ENCODE measurements at places on chromosomes 1 and 21.

DNA sequence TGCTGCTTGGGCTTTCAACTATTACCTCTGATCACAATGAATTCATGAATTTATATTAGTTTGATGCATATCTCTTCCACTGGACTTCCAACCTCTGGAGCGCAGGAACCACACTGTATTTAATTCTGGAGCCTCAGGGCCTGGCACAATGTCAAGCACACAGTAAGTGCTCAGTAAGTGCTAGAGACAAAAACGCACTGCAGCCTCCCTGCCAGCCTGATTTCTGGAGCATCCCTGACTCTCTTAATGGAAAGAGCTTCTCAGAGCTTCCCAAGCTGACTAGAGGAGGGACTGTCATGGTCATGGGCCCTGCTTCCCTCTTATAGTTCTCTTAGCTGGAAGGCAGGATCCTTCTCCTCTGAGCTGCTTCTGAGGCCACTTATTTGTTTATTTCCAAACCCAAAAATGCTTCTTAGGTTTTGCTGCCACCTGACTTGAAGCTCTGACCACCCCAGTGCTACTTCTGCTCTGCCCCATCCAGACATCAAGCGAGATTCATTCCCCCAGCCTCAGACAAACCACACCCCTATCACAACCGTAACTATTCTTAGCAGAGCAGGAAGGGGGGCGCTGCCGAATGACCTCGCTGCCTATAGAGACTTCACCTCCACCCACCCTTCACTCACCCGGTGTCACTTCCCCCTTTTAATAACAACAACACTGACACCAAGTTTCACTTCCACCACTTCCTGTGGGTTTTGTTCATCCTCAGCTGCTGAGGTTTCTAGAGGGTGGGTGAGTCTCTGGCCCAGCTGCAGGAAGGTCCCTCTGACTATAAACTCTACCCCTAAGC, 33.6 kb downstream of the NUAK2 start:
- DNase-seq: peak; percentile 48

- no peak for DNase-seq
Measured at GRCh38 chr1:17258116-17258757, 9.3 kb downstream of the PADI3 start.

DNA sequence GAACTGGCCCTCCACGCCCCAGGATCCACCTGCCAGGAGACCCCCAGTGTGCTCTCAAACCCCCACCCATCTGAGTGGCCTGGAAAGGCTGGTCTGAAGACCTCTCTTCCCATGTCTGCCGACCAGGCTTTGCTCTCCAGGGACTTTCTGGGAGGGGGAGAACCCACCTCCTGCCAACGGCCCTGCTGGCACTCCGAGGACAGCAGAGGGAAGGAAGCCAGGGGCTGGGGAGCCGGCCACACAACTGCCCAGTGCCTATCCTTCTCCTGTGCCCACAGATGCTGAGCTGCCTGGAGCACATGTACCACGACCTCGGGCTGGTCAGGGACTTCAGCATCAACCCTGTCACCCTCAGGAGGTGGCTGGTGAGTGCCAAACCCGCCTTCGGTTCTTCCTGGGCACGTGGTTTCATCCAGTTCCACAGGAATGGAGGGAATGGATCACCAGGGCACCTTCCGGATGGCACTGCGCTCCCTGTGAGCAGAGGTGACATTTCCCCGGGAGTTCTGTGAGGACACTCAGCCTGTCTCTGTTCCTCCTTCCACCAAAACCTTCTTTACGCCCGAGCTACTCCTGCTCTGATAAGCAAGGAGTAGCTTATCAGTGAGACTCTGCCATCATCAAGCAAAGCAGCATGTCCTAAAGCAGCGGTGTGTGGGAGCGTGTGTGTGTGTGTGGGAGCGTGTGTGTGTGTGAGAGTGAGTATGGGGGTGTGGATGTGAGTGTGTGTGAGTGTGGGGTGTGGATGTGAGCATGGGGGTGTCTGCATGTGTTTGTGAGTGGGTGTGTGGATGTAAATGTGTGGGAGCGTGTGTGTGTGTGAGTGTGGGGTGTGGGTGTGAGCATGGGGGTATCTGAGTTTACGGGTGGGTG, 105.5 kb downstream of the PDE9A start:
- DNase-seq: no peak

DNA sequence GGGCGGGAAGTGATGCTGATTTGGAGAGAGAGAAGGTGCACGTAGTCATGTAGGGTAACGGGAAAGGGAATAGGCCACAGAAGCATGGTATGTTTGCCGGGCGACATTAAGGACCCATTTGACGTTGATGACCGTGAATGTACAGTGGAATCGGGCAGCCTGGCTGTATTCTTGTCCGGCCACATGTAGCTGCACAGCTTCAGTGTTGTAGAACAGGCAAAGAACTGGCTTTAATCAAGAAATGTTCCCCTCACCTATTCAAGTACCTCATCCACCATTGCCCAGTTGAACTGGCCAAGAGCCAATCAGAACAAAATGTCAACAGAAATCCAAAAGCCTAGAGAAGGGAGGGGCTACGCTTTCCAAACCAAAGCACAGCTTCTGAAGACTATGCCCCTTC, 104.8 kb downstream of the DHRS3 start:
- DNase-seq: no peak

DNA sequence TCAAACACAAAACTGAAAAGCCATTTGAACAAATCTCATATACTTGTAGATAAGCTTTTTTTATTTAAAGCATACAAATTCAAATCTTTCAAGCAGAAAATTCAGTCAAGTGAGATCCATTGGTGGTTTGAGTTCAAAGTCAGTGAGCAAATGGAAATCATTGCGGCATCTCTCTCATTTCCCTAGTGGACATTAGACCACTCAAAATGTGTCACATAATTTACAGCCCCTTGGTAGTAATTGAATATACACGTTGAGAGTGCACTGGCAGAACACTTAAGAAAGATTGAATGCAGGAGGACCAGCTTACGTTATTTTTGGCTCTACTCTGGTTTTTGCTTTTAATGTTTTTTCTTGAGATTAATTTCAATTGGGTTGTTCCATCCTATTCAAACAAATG, 633.7 kb downstream of the USP25 start:
- no peak for DNase-seq

Data from stimulated activated CD8-positive, alpha-beta memory T cell treated with anti-CD3 and anti-CD28 coated beads, Interleukin-7, amount 100 ng/mL, for 1 hour (primary cell).